NAMALWA (cell line): ENCODE measurements at places on chromosomes 5 and 9.

- no peak for DNase-seq
Measured at GRCh38 chr9:100308965-100309564, 43.7 kb downstream of the TEX10 start.

DNA sequence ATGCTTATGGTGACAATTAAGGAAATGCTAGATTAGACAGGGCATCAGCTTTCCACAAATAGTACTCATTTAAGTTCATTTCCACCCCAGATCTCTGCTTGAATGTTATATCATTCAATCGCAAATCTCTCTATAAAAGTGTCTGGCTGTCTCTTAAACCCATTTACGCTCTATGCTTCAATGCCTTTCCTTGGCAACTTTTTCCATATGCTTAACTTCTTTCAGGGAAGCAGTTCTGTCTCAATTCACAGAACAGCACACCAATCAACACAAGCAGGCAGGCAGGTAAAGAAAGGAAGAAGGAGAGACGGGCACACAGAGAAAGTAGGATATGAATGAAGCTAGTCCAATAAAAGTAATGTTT is 243.1 kb downstream of the DENND1A start:
- no peak for DNase-seq

DNA sequence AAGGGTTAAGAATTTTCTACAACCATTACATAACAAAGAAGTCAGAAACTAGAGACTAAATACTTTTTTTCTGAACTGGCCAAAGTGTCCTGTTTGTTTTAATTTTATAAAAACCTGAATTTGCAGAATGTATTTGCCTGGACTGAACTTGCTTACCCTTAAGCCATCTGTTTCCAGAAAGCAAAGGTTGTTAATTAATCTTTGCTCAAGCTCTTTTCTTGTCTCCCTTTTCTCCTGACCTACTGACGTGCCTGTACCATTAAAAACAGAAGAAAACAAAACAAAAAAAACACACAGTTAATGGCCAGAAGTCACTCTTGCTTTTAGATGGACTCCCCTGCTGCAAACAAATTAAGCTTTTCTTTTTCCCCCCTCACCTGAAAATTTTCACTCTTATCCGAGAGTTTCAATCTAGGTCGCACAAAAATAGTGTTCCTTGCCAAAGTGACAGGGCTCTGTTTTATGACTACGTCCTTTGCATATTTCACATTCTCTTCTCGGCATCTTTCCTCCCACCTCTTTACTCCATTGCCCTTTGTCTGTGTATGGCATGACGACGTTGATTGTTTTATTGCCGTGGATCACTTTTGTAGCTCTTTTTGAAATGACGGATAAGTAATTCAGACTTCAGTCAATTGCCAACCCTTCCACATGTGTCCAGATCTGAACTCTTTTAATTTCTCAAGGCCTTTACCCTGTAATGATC is 333.8 kb upstream of the GRIN3A start:
- no peak for DNase-seq

DNA sequence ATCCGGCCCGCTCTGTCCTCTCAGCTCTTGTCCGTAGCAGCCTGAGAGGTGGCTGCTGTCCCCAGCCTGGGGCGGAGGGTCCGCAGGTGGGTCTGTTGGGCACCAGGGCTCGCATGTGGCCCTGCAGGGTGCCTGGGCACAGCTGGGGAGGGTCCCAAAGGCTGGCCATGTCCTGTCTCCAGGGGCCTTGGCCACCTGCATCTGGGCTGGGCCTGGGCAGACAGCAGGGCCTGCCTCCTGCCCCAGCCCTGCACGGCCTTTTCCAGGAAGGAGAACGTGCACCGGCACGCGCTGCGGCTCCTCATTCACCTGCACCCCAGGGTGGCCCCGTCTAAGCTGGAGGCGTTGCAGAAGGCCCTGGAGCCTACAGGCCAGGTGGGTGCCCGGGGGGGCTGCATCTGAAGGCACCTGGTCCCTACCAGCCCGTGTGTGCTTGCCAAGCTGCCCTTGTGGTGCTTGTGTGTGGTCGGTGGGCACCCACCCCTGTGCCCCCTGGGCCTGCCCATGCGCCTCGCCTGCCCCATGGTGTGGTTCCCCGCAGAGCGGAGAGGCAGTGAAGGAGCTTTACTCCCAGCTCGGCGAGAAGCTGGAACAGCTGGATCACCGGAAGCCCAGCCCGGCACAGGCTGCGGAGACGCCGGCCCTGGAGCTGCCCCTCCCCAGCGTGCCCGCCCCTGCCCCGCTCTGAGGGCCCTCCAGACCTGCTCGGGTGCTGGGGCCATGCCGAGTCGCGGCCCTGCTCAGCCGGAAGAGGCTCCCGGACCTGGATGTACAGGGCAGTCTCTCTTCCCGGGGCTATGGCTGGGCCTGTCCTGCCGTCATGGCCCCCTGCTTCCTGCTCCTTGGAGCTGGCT is 5.1 kb upstream of the TOR4A start:
- DNase-seq = no peak

- DNase-seq = no peak
Measured at GRCh38 chr5:10590226-10590999, 26.5 kb downstream of the ANKRD33B start.

GRCh38 chr9:93134015-93134739 is at the start of gene NINJ1:
Gene NINJ1, minus strand, starts transcription at chr9:93134251. Its CDS starts 34 bp downstream, at chr9:93134217.
- DNase-seq = peak; percentile 65

DNA sequence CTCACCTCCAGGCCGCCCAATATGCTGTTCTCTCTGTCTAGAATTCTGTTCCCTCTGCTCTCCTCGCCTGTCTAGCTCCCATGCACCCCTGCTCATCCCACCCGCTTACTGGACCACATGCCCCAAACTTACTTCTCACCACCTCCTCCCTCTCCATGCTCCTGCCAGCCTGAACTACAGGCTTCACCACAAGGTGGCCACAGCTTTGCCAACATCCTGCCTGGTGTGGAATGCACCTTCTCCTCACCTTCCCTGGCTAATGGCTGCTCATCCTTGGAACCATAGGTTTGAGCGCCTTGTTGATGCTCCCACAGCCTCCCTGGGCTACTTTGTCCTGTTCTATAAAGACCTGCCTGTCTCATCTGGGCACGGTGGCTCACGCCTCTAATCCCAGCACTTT is 9.6 kb downstream of the LAMC3 start:
- DNase-seq = peak; percentile 21

- DNase-seq = no peak
Measured at GRCh38 chr5:27701931-27702903, 663.8 kb upstream of the CDH9 start.

DNA sequence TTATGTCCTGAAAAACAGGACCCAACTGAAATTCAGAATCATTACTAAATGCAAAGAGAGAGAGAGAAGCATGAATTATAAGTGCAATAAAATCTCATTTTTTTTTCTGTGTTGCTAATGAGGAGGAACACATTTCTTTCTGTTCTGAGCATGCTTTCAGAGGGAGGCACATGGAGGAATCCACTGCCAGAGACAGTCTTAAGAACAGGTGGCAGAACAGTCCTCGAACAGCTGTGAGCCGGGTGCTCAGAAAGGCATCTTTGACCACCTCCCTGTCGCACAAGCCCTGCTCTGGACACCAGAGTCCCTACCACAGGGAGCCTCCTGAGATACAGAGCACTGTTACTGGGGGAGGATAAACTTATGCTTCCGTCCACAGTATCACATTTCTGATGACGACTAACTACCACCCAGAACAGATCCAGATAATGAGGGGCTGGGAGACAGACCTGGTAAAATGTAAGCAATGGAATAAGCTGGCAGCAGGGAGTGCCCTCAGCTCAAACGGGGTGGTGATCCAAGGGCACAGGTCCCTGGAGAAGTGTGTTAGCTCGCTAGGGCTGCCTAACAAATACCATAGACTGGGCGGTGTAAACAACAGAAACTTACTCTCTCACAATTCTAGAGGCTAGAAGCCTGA is 134.0 kb downstream of the SLC1A3 start:
- DNase-seq = no peak

GRCh38 chr9:106875529-106875928 is 12.6 kb downstream of the ZNF462 start:
- DNase-seq = no peak

GRCh38 chr5:978693-979092 is 29.9 kb upstream of the NKD2 start:
- no peak for DNase-seq

DNA sequence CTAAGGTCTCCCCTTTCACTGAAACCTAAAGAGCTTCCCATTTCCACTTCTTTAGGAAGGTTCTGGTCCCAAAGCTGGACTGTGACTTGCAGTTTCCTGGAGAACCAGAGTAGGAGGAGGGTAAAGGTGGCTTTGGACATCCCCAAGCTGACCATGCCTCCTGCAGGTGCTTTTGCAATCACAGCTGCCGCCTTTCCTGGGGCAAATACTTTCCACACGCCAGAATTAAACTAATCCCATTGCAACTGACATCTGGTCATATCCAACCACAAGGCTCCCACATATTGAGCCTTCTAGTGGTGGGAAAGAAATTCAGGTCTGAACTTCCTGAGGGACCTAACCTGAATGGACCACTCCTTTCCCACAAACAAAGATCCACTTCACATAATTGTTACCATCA is 92.7 kb downstream of the NRG2 start:
- DNase-seq = no peak
